ENCODE measurements at places on chromosomes 5 and 9.

DNA sequence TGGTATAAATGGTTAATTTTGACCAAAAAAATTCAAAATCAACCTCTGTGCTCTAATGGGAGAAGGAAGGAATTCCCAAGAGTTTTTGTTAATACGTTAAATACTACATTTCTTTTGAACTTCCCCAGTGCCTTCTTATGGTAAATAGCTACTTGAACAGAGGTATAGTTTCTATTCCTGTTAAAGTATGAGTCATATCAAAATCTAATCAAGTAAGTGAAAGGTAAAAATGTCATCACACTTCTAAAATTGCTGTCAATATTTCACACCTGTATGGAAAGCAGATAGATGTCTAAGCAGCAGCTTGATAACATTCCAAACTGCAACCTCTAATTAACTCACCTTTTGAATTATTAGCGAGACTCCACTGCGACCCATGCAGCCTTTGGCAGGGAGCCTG is 214.1 kb upstream of the MEF2C start:
- DNase-seq = no peak

DNA sequence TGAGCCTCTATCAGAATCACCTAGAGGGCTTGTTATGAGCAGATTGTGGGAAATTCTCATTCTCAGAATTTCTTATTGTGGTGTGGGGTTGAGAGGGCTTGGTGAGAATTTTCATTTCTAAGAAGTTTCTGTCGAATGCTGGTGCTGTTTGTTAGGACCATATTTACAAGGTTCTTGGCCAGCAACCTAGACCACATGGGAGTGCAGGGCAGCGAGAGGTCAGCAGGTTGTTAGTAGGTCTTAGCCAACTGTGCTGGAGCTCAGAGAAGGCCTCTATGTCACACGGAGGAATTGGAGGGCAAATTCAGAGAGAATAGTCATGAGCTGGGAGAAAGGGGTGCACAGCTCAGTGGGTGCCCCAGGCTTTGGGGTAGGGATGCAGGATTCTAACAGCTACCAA is 357.0 kb downstream of the LRRC70 start:
- DNase-seq = no peak

- no peak for DNase-seq
Observed at GRCh38 chr9:27367921-27368315, 71.0 kb upstream of the EQTN start.

GRCh38 chr9:36637491-36638270 is 65.0 kb downstream of the MELK start:
- DNase-seq = no peak

DNA sequence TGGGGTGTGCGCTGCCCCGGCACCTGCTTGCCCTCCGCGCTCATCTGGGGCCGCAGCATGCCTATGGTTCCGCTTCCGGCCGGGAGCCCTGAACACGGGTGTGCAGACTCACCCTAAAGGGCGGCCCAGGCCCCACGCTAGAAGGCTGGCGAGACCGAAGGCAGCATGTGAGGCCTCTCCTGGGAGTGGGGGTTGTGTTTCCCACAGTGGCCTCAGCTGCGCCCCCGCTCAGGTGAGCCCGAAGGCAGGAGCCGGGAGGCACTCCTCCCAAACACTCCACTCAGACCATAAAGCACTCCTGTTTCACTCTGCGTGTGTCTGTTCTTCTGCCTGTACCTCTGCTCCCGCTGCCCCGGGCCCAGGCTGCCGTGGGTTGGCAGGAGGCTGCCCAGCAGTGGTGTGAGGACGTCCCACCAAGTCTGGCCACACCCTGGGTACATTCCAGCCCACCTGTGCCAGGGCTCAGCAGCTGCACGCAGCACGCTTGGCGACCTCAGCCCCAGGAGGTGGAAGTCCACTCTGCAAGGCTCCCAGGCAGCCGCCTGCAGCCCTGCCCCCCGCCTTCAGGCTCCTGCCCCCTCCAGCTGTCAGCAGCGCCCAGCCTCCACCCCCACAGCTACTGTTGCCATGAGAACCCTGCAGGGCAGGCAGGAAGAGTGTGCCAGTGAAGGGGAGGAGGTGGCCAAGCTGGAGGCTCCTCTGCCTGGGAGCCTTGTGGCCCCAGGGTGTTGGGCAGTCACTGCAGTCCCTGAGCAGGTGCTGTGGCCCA is 1.2 kb upstream of the AJM1 start:
- no peak for DNase-seq

GRCh38 chr5:100623719-100624118 is 88.5 kb downstream of the FAM174A start:
- no peak for DNase-seq

DNA sequence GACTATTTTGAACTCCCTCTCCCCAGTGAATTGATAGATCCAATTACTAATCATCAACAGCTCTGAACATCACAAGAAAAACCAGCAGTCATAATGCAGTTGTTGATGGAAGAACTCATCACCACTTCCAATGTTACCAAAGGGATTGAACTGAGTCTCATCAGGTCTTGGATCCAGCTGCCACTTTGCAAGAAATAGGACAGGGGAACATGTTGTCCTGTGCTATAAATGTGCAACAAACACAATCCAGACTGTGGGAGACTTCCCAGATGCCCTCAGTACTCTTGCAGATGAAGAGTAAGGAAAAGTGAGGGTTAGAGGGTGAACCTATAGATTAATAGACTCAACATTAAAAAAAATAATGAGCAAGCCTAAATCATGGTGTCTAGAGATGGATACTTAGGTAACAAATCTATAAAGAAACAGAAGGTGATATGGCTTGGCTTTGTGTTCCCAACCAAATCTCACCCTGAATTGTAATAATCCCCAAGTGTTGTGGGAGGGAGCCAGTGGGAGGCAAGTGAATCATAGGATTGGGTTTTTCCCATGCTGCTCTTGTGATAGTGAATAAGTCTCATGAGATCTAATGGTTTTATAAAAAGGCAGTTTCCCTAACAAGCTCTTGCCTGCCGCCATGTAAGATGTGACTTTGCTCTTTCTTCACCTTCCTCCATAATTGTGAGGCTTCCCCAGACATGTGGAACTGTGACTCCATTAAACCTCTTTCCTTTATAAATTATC is 63.4 kb upstream of the PAPPA start:
- no peak for DNase-seq

- no peak for DNase-seq
Observed at GRCh38 chr9:33197279-33198152, 30.4 kb upstream of the B4GALT1 start.

DNA sequence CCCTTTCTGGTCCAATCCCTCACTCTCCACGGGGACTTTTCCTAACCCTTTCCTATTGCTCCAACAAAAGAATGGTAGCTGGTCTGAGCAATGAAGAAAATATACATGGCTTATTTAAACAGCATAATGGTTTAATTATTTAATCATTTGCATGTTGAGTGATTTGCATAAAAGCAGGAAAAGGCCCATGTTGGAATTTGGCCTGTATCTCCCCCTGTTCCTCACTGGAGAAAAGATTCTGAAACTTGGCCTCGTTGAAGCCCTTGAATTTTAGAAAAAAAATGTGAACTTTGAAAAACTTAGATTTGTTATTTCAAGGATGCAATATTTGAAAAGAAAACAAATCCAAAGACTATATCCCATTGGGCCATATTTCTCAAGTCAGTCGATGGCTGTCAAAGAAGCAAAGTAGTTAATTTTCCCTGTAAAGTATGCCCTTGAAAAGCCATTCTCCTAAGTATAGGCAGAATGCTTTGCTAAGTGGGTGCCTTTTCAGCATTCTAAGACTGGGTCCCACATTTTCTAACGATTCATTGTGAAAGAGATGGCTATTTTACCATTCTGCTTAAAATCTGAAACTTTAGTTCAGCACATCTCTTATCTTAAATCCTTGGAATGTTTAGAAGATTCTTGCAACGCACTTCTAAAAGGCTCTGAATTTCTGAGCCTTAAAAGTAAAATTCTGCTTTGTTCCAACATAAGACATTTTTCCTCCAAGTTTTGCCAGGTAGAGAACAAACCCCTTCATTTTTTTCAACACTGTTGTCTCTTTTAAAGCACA is 428.8 kb downstream of the ARHGEF28 start:
- DNase-seq = no peak

GRCh38 chr5:133232011-133232410 is 180.2 kb downstream of the HSPA4 start:
- no peak for DNase-seq

DNA sequence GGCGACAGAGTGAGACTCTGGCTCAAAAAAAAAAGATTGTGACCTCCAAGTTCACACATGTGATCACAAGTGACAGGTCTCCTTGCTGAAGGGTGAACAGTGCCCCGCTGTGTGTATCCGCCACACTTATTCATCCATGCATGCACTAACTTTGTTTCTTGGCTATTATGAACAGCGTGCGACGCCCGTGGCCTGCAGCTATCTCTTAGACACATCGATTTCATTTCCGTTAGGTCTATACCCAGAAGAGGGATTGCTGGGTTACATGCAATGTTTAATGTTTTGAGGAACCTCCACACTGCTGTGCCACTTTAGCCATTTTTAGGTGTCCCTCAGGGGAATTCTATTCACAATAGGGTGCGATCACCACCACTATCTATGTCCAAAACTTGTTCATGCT is 12.1 kb upstream of the EGFL7 start:
- no peak for DNase-seq

DNA sequence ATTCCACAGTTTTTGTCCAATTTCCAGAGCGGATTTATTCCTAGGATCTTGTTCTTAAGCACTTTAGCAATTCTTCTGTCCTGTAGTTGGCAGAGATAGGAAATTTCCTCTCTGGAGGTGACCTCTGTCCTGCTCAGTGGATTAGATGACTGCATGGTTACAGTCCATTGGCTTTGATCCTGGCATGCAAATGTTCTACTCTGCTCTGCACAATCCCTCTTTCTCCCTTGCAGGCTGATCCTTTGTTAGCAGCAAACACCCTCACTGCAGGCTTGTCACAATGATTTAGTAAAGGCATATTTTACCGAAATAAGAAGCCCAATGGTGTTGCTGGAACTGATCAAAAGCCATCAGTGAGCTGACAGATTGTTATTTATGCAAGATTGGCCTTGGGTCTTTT is 243.8 kb downstream of the COX7C start:
- DNase-seq = no peak

DNA sequence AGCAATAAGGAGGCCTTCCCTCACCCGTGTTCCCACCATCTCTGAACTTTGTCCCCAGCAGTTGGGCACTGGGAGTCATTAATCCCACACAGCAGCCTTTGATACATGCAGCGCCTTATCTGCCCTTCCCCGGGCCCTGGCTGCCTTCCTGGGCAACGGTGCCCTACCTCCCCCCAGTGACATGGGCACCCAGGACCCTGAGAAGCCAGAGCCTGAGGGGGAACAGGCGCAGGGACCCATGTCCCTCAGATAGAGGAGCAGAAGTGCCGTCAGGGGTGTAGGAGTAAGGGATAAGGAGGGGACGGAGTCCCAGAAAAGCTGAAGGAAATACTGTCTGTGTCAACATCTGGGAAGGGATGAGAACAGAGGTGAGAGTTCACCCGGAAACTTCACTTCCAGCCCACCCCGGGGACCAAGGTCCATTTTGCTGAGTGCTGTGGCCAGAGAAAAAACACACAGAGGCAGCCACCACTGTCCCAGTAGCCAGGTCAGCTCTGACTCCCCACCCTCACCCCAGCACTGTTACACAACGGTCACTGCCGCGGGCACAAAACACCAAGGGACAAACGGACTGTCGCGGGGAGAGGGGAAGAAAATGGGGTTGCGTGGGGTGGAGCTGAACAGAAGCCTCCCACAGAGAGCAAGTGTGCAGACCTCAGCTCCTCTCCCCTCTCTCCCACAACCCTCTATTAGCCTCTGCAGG is 3.8 kb downstream of the PCDH1 start:
- DNase-seq = no peak

DNA sequence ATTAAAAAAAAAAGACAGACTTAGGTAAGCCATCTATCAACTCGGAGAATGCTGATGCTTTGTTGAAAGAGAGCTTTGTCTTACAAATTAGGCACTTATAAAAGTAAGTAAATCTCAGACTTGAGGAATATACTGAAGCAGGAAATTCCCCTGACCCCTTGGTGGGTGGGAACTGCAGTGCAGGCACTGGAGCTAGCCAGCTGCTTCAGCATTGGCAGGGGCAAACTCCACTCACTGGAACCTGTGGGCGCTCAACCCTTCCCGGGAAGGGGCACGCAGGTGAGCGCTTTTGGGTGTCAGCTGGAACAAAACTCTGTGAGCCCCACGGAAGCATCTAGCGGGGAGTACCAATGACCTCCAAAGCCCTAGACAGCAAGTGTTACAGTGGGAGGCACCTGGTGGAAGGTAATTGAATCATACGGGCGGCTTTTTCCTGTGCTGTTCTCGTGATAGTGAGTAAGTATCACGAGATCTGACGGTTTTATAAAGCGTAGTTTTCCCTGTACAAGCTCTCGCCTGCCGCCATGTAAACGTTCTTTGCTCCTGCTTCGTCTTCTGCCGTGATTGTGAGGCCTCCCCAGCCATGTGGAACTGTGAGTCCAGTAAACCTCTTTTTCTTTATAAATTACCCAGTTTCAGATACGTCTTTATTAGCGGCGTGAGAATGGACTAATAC is 628.0 kb upstream of the CDH18 start:
- DNase-seq = no peak

DNA sequence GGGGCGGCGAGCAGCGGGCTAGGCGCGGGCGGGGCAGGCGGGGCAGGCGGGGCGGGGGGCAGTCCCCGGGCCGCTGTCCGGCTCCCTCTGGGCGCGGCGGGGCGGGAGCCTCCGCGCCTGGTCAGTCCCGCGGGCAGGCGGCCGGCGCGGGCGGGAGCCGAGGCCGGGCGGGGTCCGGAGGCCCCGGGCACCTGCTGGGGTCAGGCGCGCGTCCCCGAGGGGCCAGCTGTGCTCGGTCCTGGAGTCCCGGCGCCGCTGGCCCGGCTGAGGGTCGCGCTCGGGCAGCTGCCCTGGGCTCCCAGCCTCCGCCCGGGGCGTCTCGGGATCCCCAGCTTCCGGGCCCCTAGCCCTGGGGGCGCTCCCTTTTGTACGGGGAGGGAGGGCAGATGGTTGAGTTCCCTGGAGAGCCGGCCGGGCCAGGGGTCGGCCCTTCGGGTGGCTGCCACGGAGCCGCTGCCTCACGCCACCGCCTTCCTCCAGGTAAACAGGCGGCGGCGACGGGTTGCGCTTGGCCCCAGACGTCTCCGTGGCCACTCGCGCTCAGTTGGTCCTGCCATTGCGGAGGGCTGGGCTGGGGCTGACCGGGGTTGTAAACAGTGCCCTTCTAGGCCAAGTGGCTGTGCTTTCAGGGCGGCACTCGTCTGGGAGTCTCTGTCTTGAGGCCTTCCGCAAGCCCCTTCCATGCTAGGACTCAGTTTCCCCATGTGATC is 473 bp downstream of the ZBTB34 start:
- no peak for DNase-seq

GRCh38 chr5:116441223-116441622 is 133.4 kb downstream of the SEMA6A start:
- DNase-seq = no peak
